AG08395 (cell line): ENCODE measurements at places on chromosomes 12 and 14.

DNA sequence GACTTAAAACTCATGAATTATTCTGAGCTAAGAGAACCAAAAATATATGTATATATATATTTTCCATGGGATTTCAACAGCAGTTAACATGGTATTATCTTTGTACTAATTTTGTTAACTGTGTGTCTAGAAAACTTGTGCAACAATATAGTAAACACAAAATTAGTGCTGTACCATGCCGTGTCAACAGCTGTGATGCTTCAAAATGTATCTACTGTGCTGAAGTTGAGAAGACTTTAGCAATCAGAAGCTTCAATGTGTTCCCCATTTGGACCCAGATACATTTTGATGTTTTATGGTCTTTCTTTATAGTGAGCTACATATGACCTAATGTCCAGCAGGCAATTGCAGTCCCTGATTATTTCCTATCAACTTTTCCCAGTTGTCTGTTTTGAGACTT is 405.7 kb downstream of the DIO2 start:
- DNase-seq = no peak

- no peak for DNase-seq
These were observed 3.6 kb upstream of the PLXNC1 start for GRCh38 chr12:94144781-94145180.

- DNase-seq = no peak
These were observed 16.2 kb downstream of the KRT80 start for GRCh38 chr12:52175371-52176350.

DNA sequence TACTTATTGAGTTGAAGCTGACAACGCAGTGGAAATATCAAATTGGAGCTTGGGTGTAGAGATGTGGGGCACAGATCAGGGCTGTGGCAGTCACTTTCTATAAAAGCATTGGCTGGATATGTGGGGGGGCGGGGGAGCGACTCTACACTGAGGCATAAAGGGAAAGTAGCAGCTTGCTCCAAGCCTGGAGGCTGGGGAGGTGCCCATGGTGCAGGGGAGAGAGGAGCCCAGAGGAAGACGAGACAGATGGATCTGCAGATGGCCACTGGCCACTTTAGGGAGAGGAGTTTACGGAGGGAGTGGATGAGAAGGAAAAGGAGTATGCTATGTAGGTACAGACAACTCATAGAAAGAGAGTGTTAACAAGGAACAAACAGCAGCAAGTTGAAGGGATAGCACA is 13.5 kb upstream of the NGB start:
- DNase-seq = no peak

DNA sequence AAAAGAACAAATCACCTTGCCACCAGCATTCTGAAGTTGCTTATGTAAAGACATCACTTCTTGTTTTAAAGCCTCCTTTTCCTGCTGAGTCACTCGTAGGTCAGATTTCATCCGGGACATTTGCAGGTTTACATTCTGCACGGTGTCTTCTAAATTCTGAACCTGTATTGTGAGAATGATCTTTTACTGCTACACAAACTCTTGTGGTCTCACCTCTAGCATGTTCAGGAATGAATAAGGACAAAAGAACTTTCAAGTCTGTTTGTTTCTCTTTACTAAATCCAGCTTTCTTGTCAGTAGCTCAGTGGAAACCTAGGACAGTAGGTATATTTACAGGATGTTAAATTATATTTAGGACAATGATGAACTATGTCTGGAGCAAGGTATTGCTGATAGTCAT is 73.5 kb upstream of the SAV1 start:
- no peak for DNase-seq

- peak; percentile 6 for DNase-seq
These were observed 23.3 kb downstream of the LMNTD1 start for GRCh38 chr12:25529738-25530137.

GRCh38 chr14:33070475-33070874 is 131.8 kb downstream of the NPAS3 start:
- no peak for DNase-seq

- no peak for DNase-seq
These were observed 13.1 kb upstream of the ATP5F1B start for GRCh38 chr12:56658921-56659320.

DNA sequence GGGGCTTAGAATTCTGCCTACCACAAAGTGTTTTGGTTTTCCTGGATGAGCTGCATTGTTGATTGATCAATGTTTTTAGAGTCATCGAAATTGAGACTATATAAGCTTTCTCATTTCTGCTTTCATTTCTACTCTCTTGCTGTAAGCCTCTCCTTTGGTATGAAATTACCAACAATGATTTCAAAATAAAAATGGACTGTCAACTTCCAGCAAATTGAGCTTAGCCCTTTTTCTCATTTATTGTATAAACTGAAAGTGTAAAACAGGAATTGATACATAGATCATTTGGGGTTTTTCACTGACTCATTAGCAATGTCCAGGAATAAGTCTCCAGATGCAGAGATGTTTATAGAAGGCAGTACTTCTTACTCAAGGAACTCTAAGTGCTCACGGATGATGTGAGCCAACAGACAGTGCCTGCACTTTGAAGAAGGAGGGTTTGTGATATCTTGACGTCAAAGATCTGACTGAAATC is 20.0 kb upstream of the PCNX1 start:
- DNase-seq = peak; percentile 44

DNA sequence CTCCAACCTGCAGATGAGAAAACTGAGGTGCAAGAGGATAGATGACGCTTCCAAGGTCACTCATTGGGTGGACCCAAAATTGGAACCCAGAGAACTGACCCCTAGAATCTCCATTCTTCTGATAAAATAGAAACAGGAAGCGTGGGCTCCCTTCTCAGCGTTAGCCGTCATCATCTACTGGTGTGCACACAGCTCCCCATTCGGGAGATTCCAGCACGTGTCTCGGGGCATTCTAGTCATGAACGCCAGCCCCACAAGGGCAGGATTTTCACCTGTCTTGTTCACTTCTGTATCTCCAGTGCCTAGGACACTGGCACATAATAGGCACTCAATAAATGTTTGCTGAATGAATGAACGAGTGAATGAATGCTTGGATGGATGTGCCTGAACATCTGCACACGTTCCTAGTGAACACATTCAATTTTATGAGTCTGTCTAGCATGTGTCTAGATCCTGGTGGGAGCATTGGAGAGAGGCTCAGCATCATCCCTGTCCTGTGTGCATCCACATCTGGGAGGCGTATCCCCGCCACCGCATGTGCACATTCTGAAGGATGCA is 30.5 kb downstream of the RASAL1 start:
- no peak for DNase-seq

DNA sequence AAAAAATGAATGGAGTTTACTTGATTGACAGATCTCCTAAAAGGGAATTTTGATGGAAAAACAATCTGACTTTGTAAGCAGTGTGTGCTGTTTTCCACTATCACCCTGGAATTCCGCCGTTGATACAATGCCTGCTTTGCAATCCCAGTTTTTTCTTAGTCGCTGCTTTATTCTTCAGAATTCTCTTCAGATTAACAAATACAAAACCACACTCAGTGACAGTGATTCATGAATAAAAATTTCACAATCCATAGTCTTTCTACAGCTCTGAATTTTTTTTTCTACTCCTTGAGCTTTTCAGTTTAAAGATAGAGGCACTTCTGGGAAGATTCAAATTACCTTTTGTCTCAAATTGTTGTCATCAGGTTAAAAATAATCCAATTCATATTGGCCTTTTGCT is 44.6 kb upstream of the KITLG start:
- peak; percentile 61 for DNase-seq

DNA sequence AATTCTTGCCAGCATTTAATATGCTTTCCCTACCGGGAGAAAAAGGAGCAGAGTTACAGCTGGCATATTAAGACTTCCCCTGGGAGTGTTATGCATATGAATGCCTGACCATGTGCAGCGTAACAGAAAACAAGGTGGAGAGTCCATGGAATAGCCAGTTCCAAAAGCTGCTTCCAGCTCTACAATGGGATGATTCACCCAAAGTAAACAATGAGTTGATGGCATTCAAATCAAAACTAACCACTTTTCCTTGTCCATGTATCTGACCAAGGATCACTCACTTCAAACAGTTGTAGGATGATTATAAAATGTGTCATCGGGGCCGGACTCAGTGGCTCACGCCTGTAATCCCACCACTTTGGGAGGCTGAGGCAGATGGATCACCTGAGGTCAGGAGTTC is 48.1 kb upstream of the BICDL1 start:
- peak; percentile 59 for DNase-seq

- DNase-seq = no peak
These were observed 650 bp downstream of the GALC start for GRCh38 chr14:87992346-87992717.

- DNase-seq = peak; percentile 20
These were observed 693.8 kb downstream of the BCL11B start for GRCh38 chr14:98578204-98578603.

DNA sequence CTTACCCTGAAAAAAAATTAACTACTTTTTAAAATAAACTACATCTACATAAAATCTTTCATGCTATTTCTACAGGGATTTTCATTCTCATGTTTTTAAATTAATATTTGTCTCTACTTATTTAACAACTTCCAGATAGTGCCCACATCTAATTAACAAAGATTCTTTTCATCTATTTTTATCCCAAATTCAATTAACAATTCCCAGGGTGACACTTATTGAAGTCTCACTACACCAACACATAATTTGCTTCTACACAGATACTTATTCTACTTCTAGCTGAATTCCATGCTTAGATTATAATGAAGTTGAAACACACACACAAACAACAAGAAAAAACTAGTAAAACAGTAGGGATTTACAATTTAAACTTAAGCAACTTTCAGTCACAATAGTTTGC is 336.6 kb downstream of the ACSS3 start:
- DNase-seq = no peak

DNA sequence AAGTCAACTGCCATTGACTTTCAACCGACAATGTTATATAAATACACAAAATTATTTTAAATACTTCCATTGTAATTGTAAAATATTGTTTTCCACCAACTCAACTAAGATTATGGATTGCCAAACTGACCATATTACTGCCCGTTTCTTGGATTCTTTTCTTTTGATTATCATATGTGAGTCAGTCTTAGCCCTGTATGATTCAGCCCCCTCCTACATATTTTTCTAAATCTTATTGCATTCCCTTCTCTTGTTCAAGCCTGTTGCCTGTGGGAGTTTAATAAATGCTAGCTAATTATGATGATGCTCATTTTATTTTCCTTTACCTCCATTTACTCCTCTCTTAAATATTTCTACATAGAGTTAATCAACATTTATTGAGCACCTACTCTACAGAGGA is 6.8 kb downstream of the RASSF9 start:
- DNase-seq = peak; percentile 29

- no peak for DNase-seq
These were observed 69.3 kb downstream of the PRMT8 start for GRCh38 chr12:3560295-3560620.

DNA sequence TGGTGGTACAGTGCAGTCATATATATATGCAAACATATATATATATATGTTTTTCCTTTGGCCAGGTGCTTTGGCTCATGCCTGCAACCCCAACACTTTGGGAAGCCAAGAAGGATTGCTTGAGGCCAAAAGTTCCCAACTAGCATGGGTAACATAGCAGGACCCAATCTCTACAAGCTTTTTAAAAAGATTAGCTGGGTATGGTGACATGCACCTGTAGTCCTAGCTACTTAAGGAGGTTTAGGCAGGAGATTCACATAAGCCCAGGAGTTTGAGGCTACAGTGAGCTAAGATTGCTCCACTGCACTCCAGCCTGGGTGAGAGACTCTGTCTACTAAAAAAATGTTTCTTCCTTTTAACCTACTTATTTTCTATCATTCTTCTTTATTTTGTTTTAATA is 10.2 kb downstream of the PZP start:
- DNase-seq = no peak

DNA sequence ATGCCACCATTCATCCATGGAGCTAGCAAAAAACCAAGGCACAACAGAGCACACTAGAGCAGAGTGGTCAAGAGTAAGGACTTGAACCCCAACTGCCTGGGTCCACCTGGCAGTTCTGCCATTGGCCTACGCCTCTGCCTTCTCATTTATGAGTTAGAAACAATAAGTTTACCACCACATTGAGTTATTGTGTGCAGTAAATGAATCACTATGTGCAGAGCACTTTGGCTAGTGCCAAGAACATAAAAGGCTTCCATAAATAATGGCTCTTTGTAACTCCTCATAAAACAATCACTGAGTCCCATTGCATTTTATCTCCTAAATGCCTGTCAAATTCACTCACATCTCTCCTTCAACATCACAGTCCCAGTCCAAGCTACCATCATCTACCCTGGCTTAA is 86.3 kb downstream of the OTX2 start:
- no peak for DNase-seq

- no peak for DNase-seq
These were observed 221.5 kb upstream of the NUDT4 start for GRCh38 chr12:93156086-93156716.

DNA sequence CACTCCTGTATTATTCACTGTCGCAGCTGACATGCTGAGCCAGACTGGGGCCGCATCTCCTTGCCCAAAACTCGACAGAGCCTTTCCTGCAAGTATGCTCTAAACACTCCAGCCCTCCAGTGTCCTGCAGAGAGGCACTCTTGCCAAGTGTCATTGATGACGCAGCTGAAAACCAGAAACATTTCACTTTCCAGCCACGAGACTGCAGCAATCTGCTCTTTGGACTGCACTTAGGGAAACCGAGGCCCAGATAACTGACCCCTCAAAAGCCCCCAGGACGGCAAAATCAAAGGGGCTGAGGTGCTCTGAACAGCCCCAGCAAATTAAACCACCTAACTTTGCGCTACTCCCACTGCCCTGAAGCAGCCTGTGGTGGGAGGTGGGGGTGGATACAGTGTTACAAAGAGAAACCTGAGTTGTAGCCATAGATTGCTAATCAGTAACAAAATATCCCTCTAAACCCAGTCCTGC is 2.6 kb downstream of the CCDC85C start:
- DNase-seq = no peak

DNA sequence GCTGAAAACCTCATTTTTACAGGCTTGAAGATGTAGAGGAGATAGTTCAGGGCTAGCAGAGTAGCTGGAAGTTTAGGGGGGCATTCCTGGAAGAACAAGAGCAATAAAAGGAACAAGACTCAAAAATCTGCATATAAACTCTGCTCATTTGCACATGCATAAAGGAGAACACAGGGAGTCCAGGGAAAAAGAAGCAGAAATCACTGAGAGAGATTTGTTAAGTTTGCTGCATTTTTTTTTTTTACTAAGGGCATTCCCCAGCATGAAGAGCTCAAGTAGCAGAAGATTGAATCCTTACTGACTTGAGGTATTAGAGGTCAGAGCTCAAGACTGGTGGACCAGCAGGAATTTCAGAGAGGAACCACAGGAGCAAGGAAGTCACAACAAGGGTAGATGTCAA is 28.2 kb upstream of the BCL11B start:
- no peak for DNase-seq
